ENCODE measurements at places on chromosomes 2 and 18. TPM values are rescaled to one million over a fixed set of nuclear protein-coding genes. Genes with fewer than 3 reads are reported as not detected.

The LIMS4 gene
- total RNA-seq = 15.1 TPM

The CCDC142 gene
- 6.0 TPM for total RNA-seq

The FAM124B gene
- 1.8 TPM for total RNA-seq

The ALPG gene
- not detected for total RNA-seq

All from cardiac atrium fibroblast (primary cell).